RWPE1 (cell line): ENCODE measurements at places on chromosomes 6 and 20.

- DNase-seq = no peak
Observed at GRCh38 chr6:17178326-17178725, 76.5 kb downstream of the STMND1 start.

DNA sequence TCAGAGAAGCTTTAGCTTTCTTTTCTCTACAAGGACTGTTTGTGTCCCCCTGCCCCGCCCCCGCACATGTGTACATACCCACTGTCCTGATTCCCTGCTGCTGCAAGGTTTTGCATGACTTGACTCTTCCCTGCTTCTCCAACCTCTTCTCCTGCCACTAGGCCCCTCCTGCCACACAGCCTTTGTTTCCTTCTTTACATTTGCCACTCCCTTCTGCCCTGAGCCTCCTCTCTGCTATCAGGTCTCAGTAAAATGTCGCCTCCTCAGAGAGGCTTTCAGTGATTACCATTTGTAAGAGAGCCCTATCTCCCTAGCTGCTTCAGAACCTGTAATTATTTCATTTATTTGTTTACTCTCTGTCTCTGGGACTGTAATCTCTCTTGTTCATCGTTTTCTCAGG is 56.4 kb upstream of the VSTM2L start:
- DNase-seq = no peak

DNA sequence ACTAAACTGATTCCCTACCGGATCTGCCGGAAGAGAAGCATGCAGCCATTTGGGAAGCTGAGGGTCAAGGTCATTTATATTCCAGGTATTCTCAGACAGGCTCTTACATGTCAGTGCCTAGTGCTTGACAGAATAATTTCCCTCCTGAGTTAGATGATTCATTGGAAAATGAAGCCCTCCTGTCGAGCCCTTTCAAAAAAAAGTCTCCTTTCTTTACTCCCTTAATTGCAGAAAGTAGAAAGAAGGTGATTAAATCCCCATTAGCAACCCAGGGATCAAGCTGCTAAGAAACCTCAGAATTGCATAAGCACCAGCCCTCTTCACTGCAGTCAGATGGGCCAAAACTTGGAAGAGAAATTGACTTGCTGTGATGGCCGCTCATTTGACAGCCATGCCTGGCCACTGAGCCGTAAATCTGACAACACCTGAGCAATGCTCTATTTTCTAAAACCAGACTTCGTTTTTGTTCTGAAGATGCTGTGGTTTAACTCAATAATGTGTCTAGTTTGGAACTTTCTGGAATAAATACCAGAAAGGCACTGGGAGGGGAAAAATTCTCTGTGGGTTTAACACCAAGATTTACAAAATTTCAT is 61.0 kb upstream of the ARMH2 start:
- peak; percentile 57 for DNase-seq

GRCh38 chr6:15473741-15474161 is 189.1 kb downstream of the DTNBP1 start:
- no peak for DNase-seq

DNA sequence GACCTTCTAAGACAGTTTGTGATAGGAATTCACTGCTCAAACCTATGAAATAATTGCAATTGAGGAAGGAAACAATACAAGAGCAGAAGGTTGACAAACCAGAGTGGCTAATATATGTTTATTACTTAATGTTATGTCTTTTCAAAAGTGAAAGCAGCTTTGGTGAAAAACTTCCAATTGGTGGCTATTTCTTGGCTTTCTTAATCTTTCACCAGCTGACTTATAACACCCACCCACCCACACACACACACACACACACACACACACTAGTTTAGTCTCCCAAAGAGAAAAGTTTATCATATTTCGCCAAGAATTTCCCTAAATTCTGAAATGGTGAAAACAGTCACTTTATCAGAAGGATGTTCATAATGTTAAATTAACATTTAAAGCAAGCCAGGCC is 583.5 kb downstream of the EYS start:
- DNase-seq = no peak

DNA sequence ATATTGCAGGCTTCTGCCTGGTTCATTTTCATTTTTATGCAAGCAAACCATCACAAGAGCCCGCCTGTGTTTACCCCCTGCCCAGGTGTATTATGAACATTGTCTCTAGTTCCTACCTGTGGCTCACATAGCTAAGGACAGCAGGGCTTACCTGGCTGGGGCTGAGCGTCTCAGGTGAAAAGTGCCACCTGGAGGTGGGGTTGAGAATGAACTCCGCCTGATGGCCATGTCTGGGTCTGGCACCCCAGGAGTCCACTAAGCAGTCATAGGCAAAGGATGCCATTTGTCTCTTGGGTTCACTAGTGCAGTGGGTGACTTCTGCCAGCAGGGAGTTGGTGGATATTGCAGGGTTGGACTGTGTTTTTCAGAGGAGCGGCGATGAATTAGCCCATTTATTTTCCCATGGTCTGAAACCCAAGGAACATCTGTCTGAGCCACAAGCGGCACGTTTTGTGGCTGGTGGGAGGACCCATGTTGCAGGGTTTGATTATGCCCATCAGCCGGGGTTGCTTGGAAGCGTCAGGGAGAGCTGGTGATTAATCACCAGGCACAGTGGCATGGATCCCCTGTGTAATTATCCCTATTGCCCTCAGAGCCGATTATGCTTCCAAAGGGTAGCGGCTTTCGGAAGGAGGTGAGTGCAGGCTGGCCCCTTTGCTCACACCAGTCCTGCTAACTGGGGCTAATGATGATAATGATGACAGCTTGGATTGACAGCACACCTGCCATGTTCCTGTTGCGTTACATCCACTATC is 92.1 kb downstream of the CDH26 start:
- DNase-seq = peak; percentile 80

DNA sequence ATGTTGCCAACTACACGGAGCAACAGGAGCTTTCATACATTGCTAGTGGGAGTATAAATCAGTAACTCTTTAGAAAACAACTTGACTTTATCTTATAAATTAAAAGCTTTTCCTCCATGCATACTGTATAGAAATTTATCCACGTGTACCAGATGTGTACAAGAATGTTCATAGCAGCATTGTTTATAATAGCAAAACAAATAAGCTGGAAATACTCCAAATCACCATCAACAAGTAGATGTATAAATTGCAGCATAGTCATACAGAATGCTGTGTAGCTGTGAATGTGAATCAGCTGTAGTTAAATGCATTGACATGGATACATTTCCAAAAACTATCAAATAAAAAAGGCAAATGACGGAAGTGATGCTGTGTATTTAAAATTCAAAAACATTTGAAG is 6.0 kb downstream of the PSMF1 start:
- DNase-seq = no peak

DNA sequence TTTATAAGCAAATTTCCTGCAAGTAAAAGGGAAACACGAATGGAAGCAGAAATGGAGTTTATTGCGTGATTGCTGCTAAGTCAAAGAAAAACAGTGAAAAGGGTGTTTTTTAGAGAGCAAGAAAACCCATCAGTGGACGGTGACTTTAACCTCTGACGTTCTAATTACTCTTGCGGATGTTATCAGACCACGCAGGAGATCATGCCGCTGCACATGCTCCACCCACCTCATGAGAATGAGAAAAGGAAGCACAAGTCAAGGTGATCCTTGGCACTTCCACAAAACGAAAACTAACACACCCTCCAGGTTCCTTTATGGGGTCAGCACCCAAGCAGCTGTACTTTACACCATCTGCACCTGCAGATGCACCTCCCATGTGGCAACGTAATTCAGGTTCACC is 45.0 kb downstream of the LYRM4 start:
- DNase-seq = no peak

DNA sequence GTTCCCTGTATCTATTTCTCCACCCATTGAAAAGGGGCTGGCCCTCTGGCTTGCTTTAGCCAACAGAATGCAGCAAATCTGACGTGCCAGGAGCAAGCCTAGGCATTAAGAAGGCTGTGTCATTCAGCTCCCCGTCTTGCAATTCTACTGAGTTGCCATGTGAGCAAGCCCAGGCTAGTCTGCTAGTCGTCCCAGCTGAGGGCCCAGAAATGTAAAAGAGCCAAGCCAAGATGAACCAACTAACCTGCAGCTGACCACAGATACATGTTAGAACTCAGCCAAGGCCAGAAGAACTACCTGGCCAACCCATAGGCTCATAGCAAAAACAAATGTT is 30.1 kb downstream of the PREP start:
- DNase-seq = peak; percentile 87

DNA sequence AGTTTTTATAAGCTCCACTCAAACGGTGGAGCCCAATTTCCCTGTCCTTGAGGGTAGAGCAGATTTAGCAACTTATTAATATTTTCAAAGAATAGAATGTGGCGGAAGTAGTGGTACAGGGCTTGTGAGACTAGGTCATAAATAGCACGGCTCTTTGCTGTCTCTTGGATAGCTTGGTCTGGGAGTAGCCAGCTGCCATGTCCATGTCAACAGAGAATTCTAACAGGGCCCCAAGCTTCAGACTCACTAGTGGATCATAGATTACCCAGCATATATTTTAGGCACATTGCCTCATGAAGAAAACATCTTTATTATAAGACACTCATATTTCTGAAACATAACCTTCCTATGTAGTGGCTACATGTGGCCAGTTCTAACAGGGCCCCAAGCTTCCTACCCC is 755.7 kb downstream of the HDGFL1 start:
- no peak for DNase-seq

DNA sequence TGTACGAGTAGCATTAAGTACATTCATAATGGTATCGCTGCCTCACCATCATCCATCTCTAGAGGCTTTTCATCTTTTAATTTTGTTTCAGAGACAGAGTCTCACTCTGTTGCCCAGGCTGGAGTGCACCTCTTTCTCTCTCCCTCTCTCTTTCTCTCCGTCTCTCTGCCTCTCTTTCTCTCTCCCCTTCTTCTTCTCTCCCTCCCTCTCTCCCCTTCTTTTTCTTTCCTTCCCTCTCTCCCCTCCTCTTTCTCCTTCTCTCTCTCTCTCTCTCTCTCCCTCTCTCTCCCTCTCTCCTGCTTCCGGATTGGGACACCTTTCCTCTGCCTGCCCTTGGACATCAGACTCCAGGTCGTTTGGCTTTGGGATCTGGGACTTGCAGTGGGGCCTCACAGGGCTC is 17.6 kb upstream of the TAF4 start:
- no peak for DNase-seq

DNA sequence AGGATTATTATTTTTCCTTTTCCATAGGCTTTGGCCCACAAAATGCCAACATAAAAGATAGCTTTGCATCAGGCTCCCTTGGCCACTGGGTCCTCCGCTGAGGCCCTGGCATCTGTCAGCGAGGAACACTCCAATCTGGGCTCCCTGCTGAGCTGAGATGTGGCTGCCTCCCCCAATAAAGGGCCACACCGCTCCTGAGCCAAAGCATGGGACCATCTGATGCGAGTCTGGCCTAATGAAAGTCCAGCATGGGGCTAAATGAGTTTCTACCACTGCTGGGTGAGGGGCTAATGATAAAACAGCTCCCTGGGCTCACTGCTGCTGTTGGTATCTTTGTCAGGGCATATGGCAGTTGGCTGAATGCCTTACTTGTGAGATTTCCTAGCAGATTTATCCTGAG is 817.5 kb upstream of the SLC35B3 start:
- no peak for DNase-seq

DNA sequence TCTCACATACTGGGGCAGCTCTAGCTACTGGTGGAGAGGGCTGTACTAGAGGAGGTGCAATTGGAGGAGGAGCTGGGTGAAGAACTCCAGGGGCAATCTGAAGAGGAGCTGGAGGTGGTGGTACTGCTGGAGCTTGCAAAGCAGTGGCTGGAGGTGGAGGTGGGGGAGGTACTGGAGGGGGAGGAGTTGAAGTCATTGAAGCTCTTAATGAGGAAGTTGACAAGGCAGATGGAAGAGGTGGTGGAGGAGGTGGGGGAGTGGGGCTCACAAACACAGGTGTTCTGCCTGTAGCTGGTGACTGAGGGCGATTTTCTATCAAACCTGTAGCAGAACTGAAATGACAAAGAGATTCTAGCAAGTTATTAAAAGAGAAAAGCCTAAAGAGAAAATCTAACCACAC is 77.6 kb downstream of the WASF1 start:
- DNase-seq = no peak

DNA sequence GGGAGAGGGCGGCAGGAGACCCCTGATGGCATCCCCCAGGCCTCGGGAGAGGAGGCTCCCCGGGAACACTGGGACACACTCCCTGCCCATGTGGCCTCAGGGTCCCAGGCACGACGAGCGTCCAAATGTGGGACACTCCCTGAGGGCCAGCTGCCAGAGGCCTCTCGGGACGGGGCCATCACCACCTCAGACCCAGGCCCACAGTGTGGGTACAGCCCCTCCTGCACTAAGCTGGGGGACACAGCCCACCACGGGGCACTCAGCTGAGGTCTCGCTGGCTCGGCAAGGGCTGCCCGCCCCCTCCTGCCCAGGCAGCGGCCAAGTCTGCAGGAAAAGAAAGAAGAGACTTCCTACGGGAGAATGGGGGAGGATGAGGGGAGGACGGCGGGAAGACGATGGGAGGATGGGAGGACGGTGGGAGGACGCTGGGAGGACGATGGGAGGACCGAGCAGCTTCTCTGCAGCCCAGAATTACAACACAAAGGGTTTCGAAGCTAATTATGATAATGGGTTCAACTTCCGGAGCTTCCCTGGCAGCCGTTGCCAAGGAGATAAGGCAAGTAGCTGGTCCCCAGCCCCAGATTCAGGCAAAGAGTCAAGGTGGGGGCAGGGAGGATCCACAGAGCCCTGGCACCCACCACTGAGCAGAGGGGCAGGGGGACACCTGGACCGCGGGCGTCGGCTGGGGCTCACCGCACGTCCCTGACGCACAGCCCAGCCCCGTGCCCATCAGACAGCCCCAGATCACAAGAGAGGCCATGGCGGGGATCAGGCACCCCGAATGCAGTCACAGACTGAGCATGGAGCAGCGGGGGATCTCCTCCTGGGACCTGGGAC is 17.5 kb downstream of the KCNQ2 start:
- DNase-seq = no peak

DNA sequence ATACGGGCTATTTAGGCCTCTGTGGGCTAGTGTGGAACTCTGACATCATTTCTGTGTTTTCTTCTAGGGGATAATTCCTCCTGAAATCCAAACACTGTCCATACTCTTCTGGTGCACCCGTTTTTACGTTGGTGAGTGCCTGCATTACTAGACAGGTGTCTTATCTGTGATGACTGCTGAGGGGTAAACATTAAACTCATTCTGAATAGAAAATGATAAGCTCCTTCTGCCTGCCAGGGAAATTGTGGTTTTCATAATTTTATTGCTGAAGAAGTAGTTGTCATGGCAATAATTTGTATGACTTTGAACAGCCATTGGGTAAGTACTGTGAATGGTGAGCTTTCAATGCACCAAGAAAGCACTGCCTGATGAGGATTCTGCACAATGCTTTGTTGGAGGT is 705.6 kb downstream of the UTRN start:
- DNase-seq = no peak

GRCh38 chr6:169571123-169571962 is 130.5 kb downstream of the WDR27 start:
- peak; percentile 60 for DNase-seq

GRCh38 chr6:127581576-127581975 is 4.6 kb downstream of the C6orf58 start:
- DNase-seq = no peak

GRCh38 chr6:44397424-44398164 is 10.1 kb downstream of the CDC5L start:
- DNase-seq = no peak

DNA sequence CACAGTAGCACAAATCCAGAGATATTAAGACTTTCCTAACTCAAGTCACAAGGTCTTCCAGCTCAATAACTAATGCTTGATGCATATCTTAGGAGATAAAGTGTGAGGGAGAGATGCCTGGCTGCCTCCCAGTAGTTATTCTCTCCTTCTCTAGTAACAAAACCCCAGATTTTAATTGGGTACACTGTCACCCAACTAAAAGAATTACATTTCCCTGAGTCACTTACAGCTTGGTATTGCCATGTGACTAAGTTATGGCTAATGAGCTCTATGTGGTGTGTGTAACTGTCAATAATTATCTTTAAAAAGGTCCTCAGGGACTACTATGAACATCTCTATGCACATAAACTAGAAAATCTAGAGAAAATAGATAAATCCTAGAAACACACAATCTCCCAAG is 32.0 kb downstream of the KIF6 start:
- no peak for DNase-seq
